ENCODE measurements at places on chromosomes 12 and 14.
A peak's percentile ranks its signal among the peaks of the same experiment; 100 is the strongest.

DNA sequence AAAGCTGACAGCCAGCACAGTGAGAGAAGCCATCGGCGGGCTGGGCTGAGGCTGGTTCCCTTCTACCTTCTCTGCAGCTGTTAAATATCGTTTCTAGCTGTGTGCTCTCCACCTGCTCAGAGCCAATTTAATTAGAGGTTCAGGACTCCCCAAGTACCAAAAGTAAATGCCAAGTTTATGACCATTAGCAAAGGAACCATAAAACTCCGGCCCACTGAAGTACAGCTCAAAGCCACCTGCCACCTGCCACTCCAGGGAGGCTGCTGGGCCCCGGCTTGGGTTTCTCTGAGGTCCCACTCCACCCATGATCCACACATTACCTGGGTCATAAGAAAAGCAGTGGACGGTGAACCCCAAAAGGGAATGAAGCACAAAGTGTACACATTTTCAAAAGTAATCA, 272.8 kb downstream of the KSR2 start:
- no peak overlapping the region for H3K27ac ChIP-seq
- H3K4me3 ChIP-seq = no peak overlapping the region
- DNase-seq = no peak
- H3K36me3 ChIP-seq = no peaks in the 10 kb centered on the region
- H3K27me3 ChIP-seq = peaks cover 4% of the 10 kb centered on the region

DNA sequence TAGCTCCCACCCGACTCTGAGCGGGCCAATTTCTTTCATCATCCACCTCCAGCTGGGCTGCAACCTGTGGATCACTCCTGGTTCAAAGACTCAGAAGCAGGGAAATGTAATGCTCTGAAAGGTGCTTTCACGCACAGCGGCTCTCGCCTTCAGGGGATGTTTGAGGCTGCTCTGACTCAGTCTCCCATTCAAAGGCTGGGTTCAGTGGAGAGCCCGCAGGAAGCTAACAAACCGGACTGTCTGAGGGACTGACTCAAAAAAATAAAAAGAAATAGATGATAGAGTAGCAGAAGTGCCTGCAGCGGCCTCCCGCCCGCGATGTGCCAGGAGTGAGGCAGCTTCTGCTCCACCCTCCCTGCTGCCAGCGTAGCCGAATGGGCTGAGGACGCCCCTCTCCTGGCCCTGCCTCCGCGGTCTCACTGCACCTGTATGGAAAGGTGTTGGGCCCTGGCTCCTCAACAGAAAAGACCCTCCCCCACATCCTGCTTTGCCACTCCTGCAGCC, 98.0 kb downstream of the GCH1 start:
- peaks cover 8% of the 10 kb centered on the region for H3K27me3 ChIP-seq
- H3K36me3 ChIP-seq = no peaks in the 10 kb centered on the region
- H3K27ac ChIP-seq = no peak overlapping the region
- no peak for DNase-seq

- H3K36me3 ChIP-seq = no peaks in the 10 kb centered on the region
- H3K27me3 ChIP-seq = peaks cover 13% of the 10 kb centered on the region
- H3K4me3 ChIP-seq = no peak overlapping the region
- DNase-seq = no peak
- no peak overlapping the region for H3K27ac ChIP-seq
Observed at GRCh38 chr14:81261176-81261575, 40.4 kb upstream of the GTF2A1 start.

GRCh38 chr14:20617138-20618003, 24.1 kb downstream of the OR6S1 start:
- DNase-seq = no peak
- H3K27me3 ChIP-seq = peaks cover 7% of the 10 kb centered on the region
- H3K4me3 ChIP-seq = no peak overlapping the region
- H3K36me3 ChIP-seq = no peaks in the 10 kb centered on the region

GRCh38 chr12:14810953-14811483, 3.0 kb downstream of the SMCO3 start:
- peaks cover 10% of the 10 kb centered on the region for H3K4me1 ChIP-seq
- DNase-seq = no peak
- H3K27me3 ChIP-seq = no peaks in the 10 kb centered on the region
- peaks cover 1% of the 10 kb centered on the region for H3K36me3 ChIP-seq
- H3K4me3 ChIP-seq = peak overlapping the region; percentile 62

DNA sequence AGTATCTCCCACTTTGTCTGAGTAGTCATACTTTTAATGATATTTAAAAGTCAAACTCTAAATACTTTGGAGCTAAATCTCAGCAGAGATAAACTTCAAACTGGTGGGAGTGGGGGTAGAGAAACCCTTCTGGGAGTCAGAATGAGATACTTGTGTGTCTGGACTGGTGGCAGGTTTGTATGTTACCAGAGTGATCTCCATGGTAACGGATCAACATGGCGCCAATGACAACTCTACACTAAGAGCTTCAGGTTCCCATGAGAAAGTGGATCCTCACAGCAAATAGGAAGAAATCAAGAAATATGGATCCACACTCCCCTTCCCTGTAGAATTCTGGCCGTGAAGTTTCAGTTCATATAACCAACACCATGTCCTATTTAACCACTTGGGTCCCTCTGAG, 121.9 kb downstream of the ETV6 start:
- H3K27me3 ChIP-seq = no peaks in the 10 kb centered on the region
- no peak for DNase-seq
- H3K4me3 ChIP-seq = no peak overlapping the region
- peak overlapping the region; percentile 95 for H3K27ac ChIP-seq
- peaks cover 15% of the 10 kb centered on the region for H3K36me3 ChIP-seq

- H3K36me3 ChIP-seq = no peaks in the 10 kb centered on the region
- no peak for DNase-seq
- H3K27ac ChIP-seq = no peak overlapping the region
- no peak overlapping the region for H3K4me3 ChIP-seq
- H3K4me1 ChIP-seq = no peaks in the 10 kb centered on the region
- no peaks in the 10 kb centered on the region for H3K27me3 ChIP-seq
Observed at GRCh38 chr14:101046071-101046470, 142.5 kb upstream of the RTL1 start.

- H3K27me3 ChIP-seq = no peaks in the 10 kb centered on the region
- no peak overlapping the region for H3K27ac ChIP-seq
- no peaks in the 10 kb centered on the region for H3K4me1 ChIP-seq
- no peaks in the 10 kb centered on the region for H3K36me3 ChIP-seq
- DNase-seq = no peak
Observed at GRCh38 chr14:99198746-99199502, 73.1 kb downstream of the BCL11B start.
